ENCODE measurements at places on chromosomes 2 and 18. TPM values are rescaled to one million over a fixed set of nuclear protein-coding genes. Genes with fewer than 3 reads are reported as not detected.

- DNase-seq, result no peak
- no peaks in the 10 kb centered on the region for H3K36me3 ChIP-seq
- no peak within 1 kb of the TSS for H3K27ac ChIP-seq
- no peaks in the 10 kb centered on the region for H3K4me1 ChIP-seq
- peak within 1 kb of the TSS; percentile 46 for H3K4me3 ChIP-seq
These were observed at the start of gene TFCP2L1 for GRCh38 chr2:121284463-121285449. Gene TFCP2L1 (minus strand): TSS chr2:121285202. CDS start chr2:121285109, 93 bp downstream.

CCDC141 gene
- total RNA-seq, result 0.18 TPM

GRCh38 chr2:178506949-178507348 lies 26.7 kb downstream of the PLEKHA3 start:
- DNase-seq, result no peak
- H3K4me1 ChIP-seq, result no peaks in the 10 kb centered on the region
- no peak overlapping the region for H3K4me3 ChIP-seq
- peaks cover 14% of the 10 kb centered on the region for H3K36me3 ChIP-seq

DNA sequence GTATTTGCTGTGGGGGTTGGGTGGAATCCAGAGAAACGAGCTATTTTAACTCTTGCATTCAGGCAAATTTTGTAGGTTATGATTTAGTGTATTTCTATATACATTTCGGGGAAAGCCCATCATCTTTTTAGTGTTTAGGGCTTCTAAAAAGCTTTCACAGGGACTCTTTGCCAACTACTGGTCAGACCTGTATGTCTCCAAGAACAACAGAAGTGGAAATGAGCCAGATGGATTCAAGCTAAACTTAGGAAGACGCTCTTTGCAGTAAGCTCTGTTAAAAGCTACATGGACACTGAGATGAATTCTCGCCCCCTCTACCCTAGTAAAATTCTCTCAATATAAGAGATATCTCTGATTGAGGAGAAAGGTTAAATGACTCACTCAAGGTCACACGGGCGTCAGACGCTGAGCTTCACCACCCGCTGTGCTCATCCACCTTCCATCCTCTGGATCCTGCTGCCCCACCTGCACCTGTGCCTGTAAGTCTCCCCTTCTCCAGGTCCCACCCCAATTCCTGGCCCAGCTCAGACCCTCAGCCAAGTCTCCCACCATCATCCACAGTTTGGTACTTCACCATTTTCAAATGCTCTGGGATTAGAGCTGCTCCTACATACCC lies 85.6 kb downstream of the MARCHF4 start:
- H3K4me3 ChIP-seq, result no peak overlapping the region
- H3K27me3 ChIP-seq, result no peaks in the 10 kb centered on the region
- no peaks in the 10 kb centered on the region for H3K36me3 ChIP-seq
- H3K4me1 ChIP-seq, result peaks cover 9% of the 10 kb centered on the region
- no peak for DNase-seq

GRCh38 chr2:110638952-110639695 lies 38.7 kb downstream of the BUB1 start:
- H3K27ac ChIP-seq, result no peak overlapping the region
- DNase-seq, result no peak
- H3K4me1 ChIP-seq, result no peaks in the 10 kb centered on the region
- H3K27me3 ChIP-seq, result no peaks in the 10 kb centered on the region
- no peak overlapping the region for H3K4me3 ChIP-seq
- H3K36me3 ChIP-seq, result peaks cover 27% of the 10 kb centered on the region

GRCh38 chr2:168499500-168499899 lies 43.4 kb downstream of the CERS6 start:
- no peak overlapping the region for H3K4me3 ChIP-seq
- H3K27ac ChIP-seq, result no peak overlapping the region
- no peaks in the 10 kb centered on the region for H3K36me3 ChIP-seq
- H3K27me3 ChIP-seq, result no peaks in the 10 kb centered on the region

DNA sequence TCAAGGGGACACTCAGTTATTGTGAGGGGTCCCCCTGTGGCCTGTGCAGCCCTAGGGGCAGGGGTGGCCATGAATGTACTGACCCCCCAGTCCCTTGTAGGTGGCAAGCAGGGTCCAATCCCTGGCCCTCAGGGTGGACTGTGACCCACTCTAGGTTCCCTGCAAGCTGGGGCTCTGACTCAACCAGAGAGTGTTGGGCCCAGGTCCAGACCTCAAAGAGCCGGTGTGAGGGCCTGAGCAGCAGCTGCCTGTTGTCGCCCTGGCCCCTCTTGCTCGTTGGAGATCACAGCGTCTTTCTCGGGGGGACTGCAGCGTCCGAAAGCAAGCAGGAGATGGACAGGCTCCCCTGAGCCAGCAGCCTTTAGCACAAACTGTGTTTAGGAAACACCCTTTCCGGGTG lies 66.8 kb upstream of the ATG16L1 start:
- peaks cover 8% of the 10 kb centered on the region for H3K27me3 ChIP-seq
- H3K36me3 ChIP-seq, result no peaks in the 10 kb centered on the region
- no peak for DNase-seq
- H3K4me3 ChIP-seq, result no peak overlapping the region
- H3K27ac ChIP-seq, result no peak overlapping the region

- peaks cover 7% of the 10 kb centered on the region for H3K4me1 ChIP-seq
- H3K4me3 ChIP-seq, result no peak overlapping the region
- no peak for DNase-seq
- peaks cover 8% of the 10 kb centered on the region for H3K27me3 ChIP-seq
These were observed 166.9 kb downstream of the ANAPC1 start for GRCh38 chr2:111716905-111717775.

EVX2 gene
- not detected for total RNA-seq

TMEM169 gene
- total RNA-seq, result 20.1 TPM

DNA sequence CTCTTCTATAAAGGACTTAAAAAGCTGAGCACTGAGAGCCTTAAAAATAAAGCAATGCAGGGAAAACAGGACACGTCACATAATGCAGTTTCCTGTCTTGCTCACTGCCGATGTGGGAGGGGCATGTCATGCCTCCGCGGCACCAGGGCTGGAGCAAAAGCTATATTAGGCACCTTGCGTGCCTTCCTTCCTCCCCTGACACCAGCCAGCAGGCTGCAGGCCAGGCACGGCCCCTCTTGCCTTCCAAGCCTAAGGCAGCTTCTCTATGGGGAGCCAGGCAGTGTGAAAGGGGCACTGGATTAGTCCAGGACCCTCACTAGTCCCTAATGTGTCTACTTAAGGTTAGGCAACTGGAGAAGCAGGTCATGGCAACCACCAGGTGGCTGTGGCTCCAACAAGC lies 26.3 kb downstream of the MRPL35 start:
- H3K4me1 ChIP-seq, result peaks cover 17% of the 10 kb centered on the region
- no peaks in the 10 kb centered on the region for H3K36me3 ChIP-seq
- H3K27me3 ChIP-seq, result no peaks in the 10 kb centered on the region
- no peak overlapping the region for H3K27ac ChIP-seq
- DNase-seq, result no peak

- H3K4me1 ChIP-seq, result no peaks in the 10 kb centered on the region
- no peak overlapping the region for H3K4me3 ChIP-seq
- H3K36me3 ChIP-seq, result no peaks in the 10 kb centered on the region
- DNase-seq, result no peak
These were observed 92.0 kb downstream of the HDAC4 start for GRCh38 chr2:239308661-239309397.

- no peak overlapping the region for H3K27ac ChIP-seq
- H3K36me3 ChIP-seq, result no peaks in the 10 kb centered on the region
- no peak for DNase-seq
- H3K4me1 ChIP-seq, result peaks cover 2% of the 10 kb centered on the region
These were observed 258.8 kb downstream of the NEDD4L start for GRCh38 chr18:58302811-58303210.

- DNase-seq, result no peak
- no peak overlapping the region for H3K27ac ChIP-seq
- H3K4me1 ChIP-seq, result no peaks in the 10 kb centered on the region
These were observed 106.8 kb downstream of the ARHGAP28 start for GRCh38 chr18:6836331-6836730.

VIL1 gene
- total RNA-seq, result not detected

GRCh38 chr18:37577051-37577611 lies 11.5 kb upstream of the CELF4 start:
- H3K27me3 ChIP-seq, result no peaks in the 10 kb centered on the region
- no peak overlapping the region for H3K27ac ChIP-seq
- DNase-seq, result no peak
- H3K4me3 ChIP-seq, result no peak overlapping the region
- H3K4me1 ChIP-seq, result no peaks in the 10 kb centered on the region

AOX1 gene
- 3.4 TPM for total RNA-seq

- peak; percentile 79 for DNase-seq
- no peaks in the 10 kb centered on the region for H3K36me3 ChIP-seq
- peak overlapping the region; percentile 52 for H3K27ac ChIP-seq
- H3K4me3 ChIP-seq, result no peak overlapping the region
These were observed 161.6 kb upstream of the TRIB2 start for GRCh38 chr2:12555012-12555645.

Data from astrocyte (in vitro differentiated cells and primary cell).